Urothelium cell line (cell line): ENCODE measurements at places on chromosomes 11 and 22.

DNA sequence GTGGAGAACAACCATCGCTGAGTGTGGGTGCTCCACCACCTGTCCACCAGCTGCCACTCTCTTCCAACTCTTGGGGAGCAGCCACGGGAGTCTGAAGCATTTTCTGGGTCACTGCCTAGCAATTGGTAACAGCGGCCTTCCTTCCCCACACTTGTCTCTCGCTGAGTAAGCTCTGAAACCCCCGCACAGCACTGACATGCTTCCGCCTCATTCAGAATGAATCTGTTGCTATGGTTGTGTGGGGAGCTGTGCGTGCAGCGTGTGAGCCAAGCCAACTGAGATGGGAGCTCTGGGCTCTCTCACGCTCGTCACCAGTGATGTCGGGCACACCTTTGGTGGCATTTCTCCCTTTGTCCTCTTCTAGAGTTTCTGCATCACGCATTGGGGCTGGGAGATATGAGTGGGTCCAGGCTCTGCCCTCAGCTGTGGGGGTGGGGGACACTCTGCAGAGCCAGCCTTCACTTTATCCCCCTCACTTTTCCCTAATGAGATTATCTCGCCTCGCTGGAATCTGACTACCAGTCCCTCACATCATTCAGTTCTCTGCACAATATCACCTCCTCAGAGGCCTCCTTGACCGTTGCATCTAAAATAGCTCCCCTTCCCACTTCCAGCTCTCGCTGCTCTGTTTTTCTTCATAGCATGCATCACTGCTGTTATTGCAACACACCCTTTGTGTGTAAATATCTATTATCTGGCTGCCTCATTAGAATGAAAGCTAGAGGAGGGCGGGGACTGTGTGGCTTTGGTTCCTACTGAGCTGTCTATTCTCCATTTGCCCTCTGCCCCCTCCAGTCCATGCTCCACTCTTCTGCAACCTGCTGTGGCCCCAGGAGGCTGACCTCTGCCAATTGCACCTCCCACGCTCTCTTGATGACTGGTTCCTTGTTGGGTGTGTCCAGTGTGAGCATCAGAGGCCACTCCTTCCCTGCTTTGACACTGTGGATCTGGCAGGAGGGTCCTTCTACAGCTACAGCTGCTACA is 569.9 kb upstream of the CADM1 start:
- no peak for DNase-seq

- no peak for DNase-seq
Measured at GRCh38 chr11:121566279-121567168, 113.8 kb upstream of the SORL1-AS1 start.

- no peak for DNase-seq
Measured at GRCh38 chr11:45369313-45369712, 83.2 kb upstream of the SYT13 start.

- DNase-seq, result no peak
Measured at GRCh38 chr22:40401532-40401931, 31.1 kb downstream of the SGSM3 start.

GRCh38 chr11:60119710-60120109 is 31.2 kb downstream of the MS4A2 start:
- DNase-seq, result no peak

- DNase-seq, result peak; percentile 37
Measured at GRCh38 chr11:113189909-113190667, 124.3 kb upstream of the TTC12 start.

DNA sequence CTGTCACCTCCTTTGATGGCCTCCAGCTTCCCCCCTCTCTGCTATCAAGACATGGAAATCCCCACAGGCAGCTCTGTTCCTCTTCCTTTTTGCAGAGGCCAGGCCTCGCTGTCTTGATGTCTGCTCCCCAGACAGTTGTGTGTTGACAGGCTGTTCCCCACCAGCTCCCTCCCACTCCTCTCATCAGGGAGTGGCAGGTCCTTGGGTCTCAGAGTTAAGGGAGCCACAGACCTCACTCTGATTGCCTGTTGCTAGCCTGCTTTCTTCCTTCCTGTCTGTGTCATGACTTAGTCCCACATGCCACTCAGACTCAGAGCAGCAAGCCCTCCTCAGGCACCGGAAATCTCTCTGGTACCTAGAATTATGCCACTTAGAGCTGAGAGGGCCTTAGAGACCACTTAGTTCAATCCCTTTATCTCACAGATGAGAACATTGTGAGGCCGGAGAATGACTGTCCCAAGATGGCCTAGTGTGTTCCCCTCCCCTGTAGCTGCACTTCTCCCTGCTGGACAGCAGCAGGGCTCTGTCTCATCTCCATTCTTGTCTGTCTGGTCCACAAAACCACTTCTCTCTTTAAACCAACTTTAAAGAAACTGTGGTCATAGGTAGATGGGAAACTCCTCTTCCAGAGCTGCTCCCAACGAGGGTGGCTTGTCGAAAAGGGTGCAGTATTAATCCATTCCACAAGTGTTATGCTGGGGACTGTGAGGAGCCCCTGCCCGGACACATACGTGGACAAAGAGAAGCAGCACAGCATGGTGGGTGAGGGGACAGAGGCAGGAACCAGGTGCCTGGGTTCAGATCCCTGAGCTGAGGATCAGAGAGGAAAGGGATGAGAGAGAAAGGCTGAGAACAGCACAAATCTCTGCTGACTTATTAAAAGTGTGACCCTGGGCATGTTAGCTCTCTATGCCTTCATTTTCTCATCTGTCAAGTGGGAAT is 4.2 kb downstream of the AMPD3 start:
- no peak for DNase-seq

- no peak for DNase-seq
Measured at GRCh38 chr11:46827995-46828394, 18.1 kb downstream of the CKAP5 start.

GRCh38 chr22:22666307-22667091 is 22.1 kb downstream of the GGTLC2 start:
- peak; percentile 33 for DNase-seq

GRCh38 chr22:50684501-50684900 is 11.9 kb downstream of the SHANK3 start:
- no peak for DNase-seq

DNA sequence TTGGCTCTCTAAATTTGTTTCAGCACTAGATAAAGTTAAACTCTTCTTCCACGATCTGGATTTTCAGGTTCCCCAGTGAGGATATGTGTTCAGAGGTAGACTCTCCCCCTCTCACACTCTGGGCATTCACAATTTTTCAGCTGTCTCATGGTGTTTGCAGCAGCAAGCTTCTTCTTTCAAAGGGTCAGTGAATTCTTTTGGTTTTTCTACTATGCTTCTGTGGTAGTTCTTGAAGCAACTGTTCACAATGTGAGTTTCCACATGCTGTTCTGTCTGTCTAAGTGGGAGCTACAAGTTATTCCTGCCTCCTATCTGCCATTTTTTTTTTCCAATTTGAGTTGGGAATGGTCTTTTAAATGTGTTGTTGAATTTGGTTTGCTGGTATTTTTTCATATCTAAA is 25.4 kb downstream of the CNTF start:
- no peak for DNase-seq

DNA sequence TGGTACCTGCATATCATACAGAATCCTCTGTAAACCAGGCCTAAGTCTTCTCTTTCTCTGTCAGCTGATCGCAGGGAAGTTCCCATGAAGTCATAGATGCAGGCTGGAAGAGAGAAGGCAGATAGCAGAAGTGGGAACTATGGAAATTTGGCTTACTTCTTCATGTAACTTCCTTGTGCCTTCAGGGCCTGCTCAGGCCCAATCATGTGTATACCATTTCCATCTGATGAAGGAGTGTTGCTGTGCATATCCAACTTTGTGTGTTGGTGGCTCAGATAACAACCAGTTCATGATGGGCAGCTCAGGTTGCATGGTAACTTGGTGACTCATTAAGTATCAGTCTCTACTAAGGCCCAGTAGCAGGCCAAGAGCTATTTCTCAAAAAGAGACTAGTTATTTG is 53.1 kb upstream of the CEP295 start:
- no peak for DNase-seq

DNA sequence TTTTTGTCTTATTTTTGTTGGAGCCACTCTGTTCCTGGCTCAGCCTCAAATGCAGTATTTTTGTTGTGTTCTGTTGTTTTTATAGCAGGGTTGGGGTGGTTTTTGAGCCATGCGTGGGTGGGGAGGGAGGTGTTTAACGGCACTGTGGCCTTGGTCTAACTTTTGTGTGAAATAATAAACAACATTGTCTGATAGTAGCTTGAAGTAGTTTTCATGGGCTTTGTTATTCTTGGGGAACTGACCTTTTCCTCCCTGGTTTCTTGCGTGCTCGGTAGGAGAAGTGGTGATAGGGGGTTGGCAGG is 6.0 kb upstream of the MCM5 start:
- no peak for DNase-seq

GRCh38 chr11:124297921-124298320 is 15.8 kb downstream of the OR8D1 start:
- DNase-seq, result no peak

DNA sequence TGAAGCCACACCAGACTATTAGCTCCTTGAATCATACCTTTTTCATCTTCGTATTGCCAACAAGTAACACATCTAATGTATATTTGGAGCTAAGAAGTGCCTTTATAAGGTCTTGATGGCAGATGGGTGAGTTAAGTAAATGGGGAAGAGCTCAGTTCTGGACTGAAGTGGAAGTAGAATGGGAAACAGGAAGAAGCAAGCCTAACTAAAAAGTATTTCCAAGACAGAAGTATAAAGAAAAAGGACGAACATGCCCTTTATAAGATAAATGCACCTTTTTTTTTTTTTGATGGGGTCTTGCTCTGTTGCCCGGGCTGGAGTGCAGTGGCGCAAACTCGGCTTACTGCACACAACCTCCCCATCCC is 14.5 kb downstream of the CRTAM start:
- no peak for DNase-seq

- DNase-seq, result peak; percentile 73
Measured at GRCh38 chr11:33692013-33692504, 8.6 kb downstream of the C11orf91 start.

DNA sequence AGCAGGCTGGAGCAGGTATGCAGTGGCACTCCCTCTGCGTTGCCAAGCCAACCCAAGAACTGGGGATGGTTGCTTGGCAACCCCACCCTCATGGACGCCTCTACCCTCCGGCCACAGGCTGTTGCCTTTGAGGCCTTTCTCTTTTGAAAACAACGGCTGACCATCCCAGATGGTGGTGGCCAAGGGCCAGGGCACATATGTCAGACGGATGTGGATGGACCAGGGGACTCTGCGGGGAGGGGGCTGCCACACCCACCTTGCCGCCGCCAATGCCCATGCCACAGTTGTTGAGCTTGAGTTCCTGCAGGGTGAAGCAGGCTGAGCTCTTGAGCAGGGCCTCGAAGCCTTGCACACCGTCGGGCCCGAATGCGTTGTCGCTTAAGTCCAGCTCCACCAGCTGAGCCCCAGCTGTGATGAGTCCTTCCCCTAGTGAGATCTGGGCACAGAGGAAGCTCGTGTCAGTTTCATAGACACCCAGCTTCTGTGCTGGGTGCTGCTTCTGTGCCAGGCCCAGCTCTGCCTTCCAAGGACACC is 21.5 kb downstream of the RANGAP1 start:
- no peak for DNase-seq

- no peak for DNase-seq
Measured at GRCh38 chr11:44998051-44998450, 47.4 kb upstream of the TP53I11 start.

- DNase-seq, result no peak
Measured at GRCh38 chr22:26404851-26405421, 24.1 kb upstream of the ASPHD2 start.

DNA sequence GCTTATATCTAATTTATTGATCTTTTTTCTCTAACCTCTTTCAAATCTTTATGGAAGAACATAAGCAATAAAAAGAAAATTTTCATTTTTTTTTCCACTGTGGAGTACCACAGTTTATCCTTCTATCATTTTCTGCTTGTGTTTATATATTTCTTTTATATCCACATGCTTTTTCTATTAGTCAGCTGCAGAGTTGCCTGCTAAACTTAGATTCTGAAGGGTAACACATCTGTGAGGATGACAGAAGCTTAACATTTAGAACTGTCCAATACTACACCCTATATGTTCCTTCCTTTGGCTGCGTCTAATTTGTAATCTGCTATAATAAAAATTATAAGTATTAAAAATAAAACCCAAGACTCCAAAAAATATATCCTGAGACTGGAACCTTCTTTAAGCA is 20.8 kb downstream of the CCDC90B start:
- DNase-seq, result no peak

DNA sequence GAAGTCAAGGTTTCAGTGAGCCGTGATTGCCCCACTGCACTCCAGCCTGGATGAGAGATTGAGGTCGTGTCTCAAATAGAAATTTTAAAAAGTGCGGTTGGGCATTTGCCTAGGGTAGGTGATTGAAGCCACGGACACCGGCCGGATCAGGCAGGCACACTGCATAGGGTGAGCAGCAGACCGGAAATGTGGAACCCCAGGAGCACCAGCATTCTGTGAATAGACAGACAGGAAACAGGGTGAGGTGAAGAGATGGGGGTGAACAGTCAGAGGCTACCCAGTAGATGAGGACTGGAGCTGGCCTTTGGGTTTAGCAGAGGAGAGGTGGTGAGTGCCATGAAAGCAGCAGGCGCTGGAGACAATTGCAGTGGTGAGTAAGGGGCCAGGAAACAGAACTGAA is 43.5 kb downstream of the PPFIA1 start:
- DNase-seq, result no peak

DNA sequence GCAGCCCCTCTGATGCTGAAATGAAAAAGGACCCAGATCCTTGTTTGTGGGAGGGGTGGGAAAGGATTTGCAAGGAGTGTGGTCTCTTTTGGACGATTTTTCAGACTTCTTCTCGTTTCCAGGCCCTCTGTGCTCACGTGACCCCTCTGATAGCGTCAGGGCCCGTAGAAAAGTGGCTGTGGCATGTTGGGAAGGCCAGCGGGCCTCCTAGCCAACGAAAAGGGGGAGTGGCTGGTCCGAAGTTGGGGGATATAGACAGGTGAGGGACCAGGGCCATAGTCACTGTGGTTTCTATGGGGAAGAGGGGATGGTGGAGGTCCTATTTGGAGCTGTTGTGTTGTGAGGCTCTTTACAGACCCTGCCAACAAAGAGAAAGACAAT is 6.6 kb downstream of the PARVB start:
- DNase-seq, result no peak
